ENCODE measurements at places on chromosomes 2 and 18.
A peak's percentile ranks its signal among the peaks of the same experiment; 100 is the strongest.

DNA sequence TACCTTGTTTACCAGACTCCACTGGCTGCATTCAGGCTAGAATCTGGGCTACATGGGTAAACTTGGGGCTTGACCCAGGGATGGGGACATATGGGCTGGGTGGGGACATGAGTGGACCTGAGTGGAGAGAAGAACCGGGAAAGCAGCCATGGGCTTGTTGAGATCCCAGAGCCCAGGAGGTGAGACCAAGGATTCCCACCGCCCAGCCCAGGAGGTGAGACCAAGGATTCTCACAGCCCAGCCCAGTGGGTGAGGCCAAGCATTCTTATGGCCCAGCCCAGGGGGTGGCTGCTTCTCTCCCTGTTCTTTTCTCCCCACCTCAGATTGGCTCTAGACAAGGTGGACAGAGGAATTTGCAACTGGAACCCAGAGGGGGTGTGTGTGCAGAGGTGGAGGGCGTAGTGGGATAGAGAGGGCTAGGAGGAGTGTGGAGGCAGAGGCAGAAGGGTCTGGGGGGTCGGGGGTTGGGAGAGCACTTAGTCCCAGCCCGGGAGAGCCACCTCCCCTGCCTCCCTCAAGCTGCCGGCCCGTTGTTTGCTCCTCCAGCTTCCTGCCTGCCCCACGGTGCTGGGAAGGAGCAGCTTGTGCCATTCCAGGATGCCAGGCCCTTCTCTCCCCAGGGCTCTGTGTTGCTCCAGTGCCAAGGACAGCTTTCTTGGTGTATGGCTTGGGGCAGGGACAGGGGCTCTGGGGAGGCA lies 25.6 kb downstream of the GLI2 start:
- DNase-seq = no peak

GRCh38 chr2:196927376-196928225 lies 1.1 kb upstream of the PGAP1 start:
- DNase-seq = peak; percentile 52

- DNase-seq = no peak
Measured at GRCh38 chr18:75823471-75823870, 396.0 kb upstream of the SMIM21 start.

GRCh38 chr2:181157326-181157725 lies 176.9 kb downstream of the UBE2E3 start:
- peak; percentile 41 for DNase-seq

DNA sequence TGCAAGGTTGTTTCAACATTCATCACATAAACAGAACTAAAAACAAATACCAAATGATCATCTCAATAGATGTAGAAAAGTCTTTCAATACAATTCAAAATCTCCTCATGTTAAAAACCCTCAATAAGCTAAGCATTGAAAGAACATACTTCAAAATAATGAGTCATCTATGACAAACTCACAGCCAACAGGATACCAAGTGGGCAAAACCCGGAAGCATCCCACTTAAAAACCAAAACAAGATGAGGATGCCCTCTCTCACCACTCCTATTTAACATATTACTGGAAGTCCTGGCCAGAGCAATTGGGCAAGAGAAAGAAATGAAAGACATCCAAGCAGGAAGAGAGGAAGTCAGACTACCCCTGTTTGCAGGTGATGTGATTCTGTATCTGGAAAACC lies 992.2 kb upstream of the PIK3C3 start:
- no peak for DNase-seq

DNA sequence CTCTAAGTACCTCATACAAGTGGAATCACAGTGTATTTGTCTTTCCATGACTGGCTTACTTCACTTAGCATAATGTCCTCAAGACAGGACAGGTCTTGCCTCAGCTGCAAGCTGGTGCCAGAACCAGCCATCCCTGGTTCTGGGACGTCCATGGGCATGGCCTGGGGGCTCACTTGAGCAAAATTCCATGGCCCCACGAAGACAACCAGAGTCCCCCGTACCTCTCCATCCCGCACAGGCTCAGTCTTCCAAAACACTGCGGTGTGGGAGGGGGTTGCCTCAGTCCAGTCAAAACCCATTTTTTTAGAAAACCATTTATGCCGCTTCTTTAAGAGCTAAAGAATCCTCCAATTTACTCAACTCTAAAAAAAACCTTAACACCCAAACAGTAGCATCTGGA lies 21.7 kb upstream of the CABLES1 start:
- DNase-seq = no peak

DNA sequence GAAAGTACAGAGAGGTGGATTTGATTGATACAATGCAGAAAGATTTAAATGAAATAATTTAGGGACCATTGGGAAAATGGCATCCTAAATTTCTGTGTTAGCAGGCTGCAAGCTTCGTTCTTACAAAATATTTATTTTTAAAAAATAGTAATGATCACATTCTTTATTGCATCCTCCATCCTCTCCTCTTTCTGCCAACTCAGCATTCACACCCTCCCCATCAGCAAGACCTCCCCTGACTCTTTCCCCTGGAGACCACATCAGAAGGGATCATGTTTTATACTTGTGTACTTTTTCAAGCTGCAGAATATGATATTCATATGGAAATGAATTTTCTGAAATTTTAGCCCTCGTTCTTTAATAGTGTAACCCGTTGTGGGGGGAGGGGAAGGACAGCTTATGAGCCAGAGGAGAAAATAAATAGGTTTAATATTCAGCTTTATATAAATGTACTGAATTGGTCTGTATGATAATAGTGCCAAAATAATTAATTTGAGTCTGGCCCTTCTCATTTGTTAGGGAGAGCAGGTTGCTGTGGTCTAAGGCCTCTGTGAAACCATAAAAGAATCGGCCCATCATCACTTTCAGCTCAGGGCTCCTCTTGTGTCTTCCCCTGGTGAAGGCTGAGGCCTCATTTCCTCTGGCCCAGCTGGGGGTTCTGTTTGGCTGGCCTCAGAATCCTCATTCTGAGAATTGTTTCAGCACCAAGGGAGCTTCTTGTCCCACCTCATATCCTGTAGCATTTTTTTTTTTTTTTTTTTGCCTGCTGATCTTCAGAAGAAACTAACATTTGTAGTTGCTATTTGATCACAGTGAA lies 330.8 kb downstream of the TXNL1 start:
- DNase-seq = no peak

DNA sequence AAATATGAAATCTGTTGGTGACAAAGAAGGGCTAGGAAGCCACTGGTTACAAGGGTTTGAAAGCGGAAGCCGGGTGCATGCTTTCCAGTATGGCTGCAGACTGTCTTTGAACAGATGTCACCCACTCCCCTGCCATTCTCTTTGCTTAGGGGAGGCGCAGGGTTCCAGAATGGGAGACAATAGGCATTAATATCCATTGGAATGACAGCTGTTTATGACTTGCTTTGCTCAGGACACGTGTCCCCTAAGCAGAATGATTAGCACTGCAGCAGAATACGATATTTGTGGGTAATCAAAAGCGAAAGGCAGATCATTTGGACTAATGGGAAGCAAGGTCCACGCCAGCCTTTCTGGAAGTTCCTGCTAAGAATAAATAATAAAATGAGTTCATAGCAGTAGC lies 25.8 kb upstream of the NRP2 start:
- no peak for DNase-seq

- DNase-seq = no peak
Measured at GRCh38 chr2:171547256-171547655, 25.0 kb downstream of the CYBRD1 start.

DNA sequence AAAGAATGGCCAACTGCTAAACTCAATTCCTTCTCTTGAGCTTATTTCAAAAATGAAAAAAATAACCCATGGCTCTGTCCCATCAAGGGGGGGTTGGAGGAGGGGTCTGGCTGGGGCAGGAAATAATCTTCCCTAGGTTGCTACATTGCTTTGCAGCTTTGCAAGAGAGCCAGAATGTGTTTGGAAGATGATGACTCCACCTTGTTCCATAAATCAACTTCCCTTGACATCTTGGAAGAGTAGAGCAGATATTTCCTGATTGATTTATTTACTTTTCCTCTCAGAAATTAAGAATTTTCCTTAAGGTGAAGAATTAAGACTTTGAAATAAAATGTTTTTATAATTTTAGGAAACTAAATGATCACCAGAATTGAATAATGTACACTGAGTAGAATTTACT lies 41.3 kb downstream of the ESCO1 start:
- DNase-seq = no peak

DNA sequence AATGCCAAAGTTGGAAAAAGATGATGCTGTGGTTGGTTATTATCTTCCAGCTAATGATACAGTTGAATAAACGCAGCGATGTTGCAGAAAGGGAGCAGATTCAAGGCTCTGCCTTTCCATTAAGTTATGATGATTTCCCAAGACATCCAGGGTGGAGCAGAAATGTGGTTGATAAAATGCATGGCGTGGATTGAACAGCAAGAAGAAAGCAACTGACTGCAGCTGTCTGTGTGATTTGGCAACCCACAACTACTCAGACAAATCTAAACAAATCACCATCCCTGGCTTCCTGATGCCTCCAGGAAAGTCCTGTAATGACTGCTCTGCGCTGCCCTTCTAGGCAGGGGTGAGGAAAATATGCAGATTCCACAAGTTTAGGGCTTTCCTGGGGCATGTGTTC lies 166.3 kb downstream of the NRP2 start:
- no peak for DNase-seq

- DNase-seq = no peak
Measured at GRCh38 chr2:158567208-158567607, 110.5 kb downstream of the PKP4 start.
